Non-pigmented ciliary epithelial cell (primary cell): ENCODE measurements at places on chromosomes 5 and 9.

GRCh38 chr5:176319827-176320554 lies 41.6 kb downstream of the KIAA1191 start:
- no peak for DNase-seq

GRCh38 chr5:168167338-168167737 lies 124.1 kb upstream of the WWC1 start:
- DNase-seq: no peak

DNA sequence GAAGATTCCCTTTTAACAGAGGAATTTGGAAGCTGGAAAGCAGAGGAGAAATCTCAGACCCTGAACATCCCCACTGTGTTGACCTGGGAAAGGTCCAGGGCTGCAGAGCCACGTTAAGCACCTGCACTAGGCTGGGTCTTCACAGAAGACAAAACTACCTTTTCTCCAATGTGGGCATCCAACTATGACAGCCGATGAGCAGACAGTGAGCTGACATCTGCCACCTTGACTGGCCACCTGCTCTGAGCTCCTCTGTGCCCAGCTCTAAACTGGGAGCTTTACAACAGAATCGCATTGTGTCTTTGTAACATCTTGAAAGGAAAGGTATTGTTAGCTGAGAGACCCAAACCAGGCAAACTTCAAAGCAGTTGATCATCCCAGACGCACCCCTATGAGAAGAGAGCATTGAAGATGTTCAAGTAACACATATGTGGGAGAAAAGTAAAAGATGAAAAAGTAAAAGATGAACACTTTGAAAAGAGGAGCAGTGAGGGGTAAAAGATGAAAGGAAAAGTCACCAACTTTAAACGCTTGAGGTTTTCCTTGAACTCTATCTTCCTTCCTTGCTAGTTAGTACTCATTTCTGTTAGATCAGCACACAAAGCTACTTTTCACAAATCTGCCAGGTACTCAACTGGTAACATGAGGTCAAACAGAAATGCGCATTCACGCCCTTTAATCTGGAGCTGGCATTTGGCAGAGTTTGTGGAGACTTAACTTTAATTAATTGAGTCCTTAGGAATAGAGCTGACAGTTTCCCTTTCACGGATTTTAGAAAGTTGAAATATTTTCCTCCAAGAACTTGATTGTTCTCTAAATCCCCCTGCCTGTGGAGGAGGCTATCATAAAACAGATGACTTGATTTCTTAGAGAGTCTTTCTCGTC lies 53.2 kb upstream of the CTXN3 start:
- DNase-seq: no peak

GRCh38 chr5:143496943-143497342 lies 93.5 kb upstream of the NR3C1 start:
- no peak for DNase-seq

GRCh38 chr5:98529321-98529720 lies 244.1 kb upstream of the RGMB start:
- DNase-seq: no peak

GRCh38 chr5:40829748-40830533 lies 5.1 kb downstream of the RPL37 start:
- no peak for DNase-seq

GRCh38 chr9:24698881-24699518 lies 153.3 kb upstream of the IZUMO3 start:
- no peak for DNase-seq

- DNase-seq: no peak
Observed at GRCh38 chr5:30878746-30879145, 314.7 kb upstream of the CDH6 start.
